PC-9 (cell line): ENCODE measurements at places on chromosomes 1 and 21.

DNA sequence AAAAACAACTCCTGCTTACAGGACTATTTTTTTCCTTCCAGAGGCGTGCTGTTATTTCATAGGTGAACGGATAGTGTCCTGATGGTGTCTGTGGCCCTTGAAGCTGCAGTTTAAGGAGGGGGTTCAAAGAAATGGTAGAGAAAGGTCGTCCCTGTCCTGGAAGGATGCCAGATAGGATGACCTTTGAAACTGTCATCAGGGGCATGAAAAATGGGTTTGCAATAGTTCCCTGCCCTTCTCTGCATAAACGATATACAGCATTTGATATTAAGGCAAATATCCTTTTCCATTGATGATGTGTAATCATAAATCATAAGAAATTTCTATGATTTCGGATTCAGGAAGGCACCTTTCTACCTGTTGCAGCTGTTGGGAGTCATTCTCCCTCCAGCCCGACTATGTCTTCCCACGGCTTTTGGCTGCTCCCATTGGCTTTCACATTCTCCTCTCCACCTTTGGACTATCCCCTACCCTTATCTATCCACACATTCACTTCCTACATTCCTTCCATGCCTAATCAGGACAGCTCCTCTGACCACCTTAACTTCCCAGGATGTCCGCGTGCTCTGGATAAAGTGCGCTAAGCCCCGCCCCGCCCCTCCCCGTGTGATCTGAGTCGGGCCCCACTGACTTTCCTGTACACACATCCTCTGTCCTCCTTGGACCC is 209.8 kb downstream of the DISC1 start:
- DNase-seq = no peak
- H3K4me1 ChIP-seq = peaks cover 5% of the 10 kb centered on the region
- no peaks in the 10 kb centered on the region for H3K36me3 ChIP-seq
- H3K4me3 ChIP-seq = no peak overlapping the region

DNA sequence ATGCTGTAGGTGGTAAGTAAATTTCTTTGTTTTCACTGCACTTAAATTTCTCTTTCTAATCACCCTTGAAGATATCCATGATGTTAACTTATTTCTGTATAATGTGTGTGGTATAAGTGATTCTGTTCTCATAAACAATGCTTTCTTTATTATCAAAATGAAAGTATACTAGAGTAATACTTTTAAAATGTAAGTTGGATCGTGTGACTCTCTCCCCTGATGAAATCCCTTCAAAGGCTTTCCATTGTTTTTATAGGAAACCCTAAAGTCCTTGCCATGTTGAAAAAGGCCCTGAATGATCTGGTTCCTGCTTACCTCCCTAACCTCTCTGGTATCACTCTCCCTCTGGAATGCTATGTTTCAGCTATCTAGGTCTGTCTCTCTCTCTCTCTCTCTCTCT is 191.1 kb upstream of the LHX8 start:
- no peak for DNase-seq
- H3K4me1 ChIP-seq = no peaks in the 10 kb centered on the region
- H3K27ac ChIP-seq = no peak overlapping the region
- no peaks in the 10 kb centered on the region for H3K27me3 ChIP-seq
- H3K4me3 ChIP-seq = no peak overlapping the region

GRCh38 chr1:93751377-93752250 is 70.0 kb upstream of the BCAR3 start:
- peak overlapping the region; percentile 49; the same call in 1 of the 2 replicates for H3K27ac ChIP-seq
- peaks cover 80% of the 10 kb centered on the region for H3K36me3 ChIP-seq
- H3K4me3 ChIP-seq = no peak overlapping the region
- H3K27me3 ChIP-seq = no peaks in the 10 kb centered on the region
- H3K4me1 ChIP-seq = peaks cover 70% of the 10 kb centered on the region
- DNase-seq = no peak

DNA sequence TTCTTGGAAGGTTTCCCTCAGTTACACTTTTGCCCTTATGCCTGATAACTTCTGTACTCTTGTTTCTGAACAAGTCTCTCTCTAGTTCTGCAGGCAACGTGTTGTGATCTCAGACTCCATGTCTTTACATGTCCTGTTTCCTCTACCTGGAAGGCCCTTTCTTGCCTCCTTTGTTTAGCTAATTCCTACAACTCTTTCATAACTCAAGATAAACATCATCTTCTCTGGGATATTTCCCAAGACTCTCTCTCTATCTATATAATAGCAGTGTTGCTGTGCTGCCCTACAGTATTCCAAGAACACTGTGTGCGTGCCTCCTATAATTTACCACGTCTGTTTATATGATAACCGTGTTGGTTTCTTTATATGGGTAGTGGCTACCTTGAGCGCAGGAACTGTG is 47.8 kb downstream of the CHRM3 start:
- no peaks in the 10 kb centered on the region for H3K36me3 ChIP-seq
- no peak for DNase-seq
- H3K27ac ChIP-seq = no peak overlapping the region
- no peak overlapping the region for H3K4me3 ChIP-seq
- H3K27me3 ChIP-seq = no peaks in the 10 kb centered on the region
- no peaks in the 10 kb centered on the region for H3K4me1 ChIP-seq

DNA sequence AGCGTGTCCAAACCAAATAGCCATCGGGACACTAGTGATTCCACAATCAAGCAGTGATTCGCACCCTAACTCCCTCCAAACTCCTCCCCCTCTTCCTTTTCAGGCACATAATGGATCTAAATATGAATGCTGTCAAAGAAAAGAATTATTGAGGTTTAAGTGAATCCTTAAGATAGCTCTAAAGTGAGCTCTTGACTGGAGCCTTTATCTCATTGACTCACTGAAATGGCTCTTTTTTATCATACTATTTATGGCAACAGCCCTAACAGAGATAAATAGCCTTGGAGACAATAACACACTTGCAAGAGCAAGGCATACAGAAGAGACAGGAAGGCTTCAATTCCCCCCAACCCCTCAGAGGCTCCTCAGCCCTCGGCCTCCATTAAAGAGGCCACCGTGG is 143.3 kb downstream of the PLXNA2 start:
- H3K4me1 ChIP-seq = no peaks in the 10 kb centered on the region
- no peak overlapping the region for H3K4me3 ChIP-seq
- no peaks in the 10 kb centered on the region for H3K27me3 ChIP-seq
- DNase-seq = no peak
- no peaks in the 10 kb centered on the region for H3K36me3 ChIP-seq
- no peak overlapping the region for H3K27ac ChIP-seq

GRCh38 chr1:31436596-31437432 is 23.8 kb downstream of the SERINC2 start:
- DNase-seq = no peak
- no peaks in the 10 kb centered on the region for H3K4me1 ChIP-seq
- H3K27ac ChIP-seq = no peak overlapping the region
- no peak overlapping the region for H3K4me3 ChIP-seq
- H3K27me3 ChIP-seq = no peaks in the 10 kb centered on the region

GRCh38 chr1:236281198-236281653 is 532 bp downstream of the ERO1B start:
- H3K4me3 ChIP-seq = no peak overlapping the region
- H3K27me3 ChIP-seq = no peaks in the 10 kb centered on the region
- H3K27ac ChIP-seq = no peak overlapping the region
- H3K4me1 ChIP-seq = no peaks in the 10 kb centered on the region
- no peak for DNase-seq

- no peak for DNase-seq
- no peaks in the 10 kb centered on the region for H3K27me3 ChIP-seq
- H3K4me3 ChIP-seq = no peak overlapping the region
- H3K4me1 ChIP-seq = no peaks in the 10 kb centered on the region
- no peak overlapping the region for H3K27ac ChIP-seq
- H3K36me3 ChIP-seq = no peaks in the 10 kb centered on the region
These were observed 92.9 kb upstream of the IVNS1ABP start for GRCh38 chr1:185409763-185410528.

GRCh38 chr1:32984090-32984454 is 19.5 kb upstream of the RNF19B start:
- H3K27me3 ChIP-seq = no peaks in the 10 kb centered on the region
- no peak overlapping the region for H3K4me3 ChIP-seq
- H3K4me1 ChIP-seq = peaks cover 35% of the 10 kb centered on the region
- no peaks in the 10 kb centered on the region for H3K36me3 ChIP-seq
- no peak overlapping the region for H3K27ac ChIP-seq

DNA sequence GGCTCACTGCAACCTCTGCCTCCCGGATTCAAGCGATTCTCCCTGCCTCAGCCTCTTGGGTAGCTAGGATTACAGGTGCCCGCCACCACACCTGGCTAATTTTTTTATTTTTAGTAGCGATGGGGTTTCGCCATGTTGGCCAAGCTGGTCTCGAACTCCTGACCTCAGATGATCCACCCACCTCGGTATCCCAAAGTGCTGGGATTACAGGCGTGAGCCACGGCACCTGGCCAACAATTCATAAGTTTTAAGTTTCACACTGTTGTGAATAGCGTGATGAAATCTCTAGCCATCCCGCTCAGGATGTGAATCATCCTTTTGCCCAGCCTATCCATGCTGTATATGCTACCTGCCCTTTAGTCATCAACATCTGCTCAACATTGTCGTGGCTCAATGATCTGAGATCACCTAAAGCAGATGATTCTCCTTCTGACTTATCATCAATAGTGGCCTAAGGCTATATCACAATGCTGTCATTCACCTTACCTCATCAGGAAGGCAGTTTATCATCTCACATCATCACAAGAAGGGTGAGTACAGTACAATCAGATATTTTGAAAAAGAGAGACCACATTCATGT is 2.6 kb downstream of the PFDN2 start:
- H3K27ac ChIP-seq = peak overlapping the region; percentile 81
- H3K4me1 ChIP-seq = peaks cover 50% of the 10 kb centered on the region
- DNase-seq = peak; percentile 75
- H3K36me3 ChIP-seq = peaks cover 9% of the 10 kb centered on the region; the same call in 1 of the 2 replicates

GRCh38 chr1:154453574-154454352 is 48.3 kb upstream of the TDRD10 start:
- H3K27me3 ChIP-seq = no peaks in the 10 kb centered on the region
- H3K27ac ChIP-seq = no peak overlapping the region
- no peak overlapping the region for H3K4me3 ChIP-seq
- H3K36me3 ChIP-seq = no peaks in the 10 kb centered on the region

DNA sequence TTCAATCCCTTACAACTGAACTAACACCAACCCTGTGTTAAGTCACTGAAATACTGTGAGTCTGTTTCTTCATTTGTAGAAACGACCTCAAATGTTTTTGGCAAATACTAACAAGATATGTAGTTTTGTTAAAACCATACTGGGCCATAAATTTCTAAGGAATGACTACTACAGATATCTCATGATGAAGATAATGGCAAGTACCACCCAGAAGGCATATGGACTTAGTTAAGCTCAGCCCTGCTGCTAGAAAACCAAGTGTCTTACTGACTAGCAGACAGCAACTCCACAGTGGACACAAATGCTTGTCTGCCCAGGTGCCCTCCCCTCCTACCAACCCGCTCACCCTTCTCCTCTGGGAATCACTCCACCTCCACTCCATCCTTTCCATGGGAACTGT is 44.5 kb upstream of the BMP8B start:
- no peaks in the 10 kb centered on the region for H3K27me3 ChIP-seq
- H3K4me1 ChIP-seq = peaks cover 13% of the 10 kb centered on the region
- no peak overlapping the region for H3K4me3 ChIP-seq
- H3K36me3 ChIP-seq = no peaks in the 10 kb centered on the region

DNA sequence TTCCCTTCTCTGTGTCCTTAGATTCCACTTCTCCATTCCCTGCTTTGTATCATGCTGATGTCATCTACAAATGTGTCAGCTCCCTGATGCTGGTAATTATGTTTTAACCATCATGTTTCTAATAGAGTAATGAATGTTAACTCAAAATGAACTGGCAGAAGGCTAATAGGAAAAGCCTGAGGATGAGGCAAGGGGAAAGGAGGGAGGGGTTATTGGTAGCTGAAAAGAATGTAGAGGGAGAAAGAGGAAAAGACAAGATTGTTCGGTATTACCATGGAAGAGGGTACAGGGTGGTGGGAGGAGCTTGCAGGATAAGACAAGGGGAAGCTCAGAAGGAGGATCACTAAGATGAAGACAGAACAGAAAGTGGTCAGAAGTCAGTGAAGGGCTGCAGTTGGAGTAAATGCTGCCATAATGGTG is 150.9 kb downstream of the ZC3H11B start:
- H3K27ac ChIP-seq = no peak overlapping the region
- DNase-seq = no peak
- no peaks in the 10 kb centered on the region for H3K4me1 ChIP-seq
- no peaks in the 10 kb centered on the region for H3K36me3 ChIP-seq
- no peak overlapping the region for H3K4me3 ChIP-seq

DNA sequence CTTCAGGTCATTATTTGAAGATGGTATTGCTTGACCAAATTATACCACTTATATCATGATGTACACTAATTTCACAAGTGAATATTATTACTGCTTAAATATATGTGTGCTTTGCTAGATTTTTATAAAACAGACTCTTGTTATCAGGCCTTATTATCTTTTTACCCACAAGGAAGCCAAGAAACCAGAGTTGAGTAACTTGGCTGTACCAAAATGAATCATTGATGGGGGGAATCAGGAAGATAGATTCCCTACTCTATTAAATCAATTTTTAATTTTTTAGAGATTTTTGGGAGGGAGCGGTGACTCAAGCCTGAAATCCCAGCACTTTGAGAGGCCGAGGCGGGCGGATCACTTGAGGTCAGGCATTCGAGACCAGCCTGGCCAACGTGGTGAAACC is 16.0 kb upstream of the SCCPDH start:
- DNase-seq = no peak
- no peaks in the 10 kb centered on the region for H3K27me3 ChIP-seq
- no peaks in the 10 kb centered on the region for H3K36me3 ChIP-seq
- H3K27ac ChIP-seq = no peak overlapping the region
- peaks cover 27% of the 10 kb centered on the region for H3K4me1 ChIP-seq

DNA sequence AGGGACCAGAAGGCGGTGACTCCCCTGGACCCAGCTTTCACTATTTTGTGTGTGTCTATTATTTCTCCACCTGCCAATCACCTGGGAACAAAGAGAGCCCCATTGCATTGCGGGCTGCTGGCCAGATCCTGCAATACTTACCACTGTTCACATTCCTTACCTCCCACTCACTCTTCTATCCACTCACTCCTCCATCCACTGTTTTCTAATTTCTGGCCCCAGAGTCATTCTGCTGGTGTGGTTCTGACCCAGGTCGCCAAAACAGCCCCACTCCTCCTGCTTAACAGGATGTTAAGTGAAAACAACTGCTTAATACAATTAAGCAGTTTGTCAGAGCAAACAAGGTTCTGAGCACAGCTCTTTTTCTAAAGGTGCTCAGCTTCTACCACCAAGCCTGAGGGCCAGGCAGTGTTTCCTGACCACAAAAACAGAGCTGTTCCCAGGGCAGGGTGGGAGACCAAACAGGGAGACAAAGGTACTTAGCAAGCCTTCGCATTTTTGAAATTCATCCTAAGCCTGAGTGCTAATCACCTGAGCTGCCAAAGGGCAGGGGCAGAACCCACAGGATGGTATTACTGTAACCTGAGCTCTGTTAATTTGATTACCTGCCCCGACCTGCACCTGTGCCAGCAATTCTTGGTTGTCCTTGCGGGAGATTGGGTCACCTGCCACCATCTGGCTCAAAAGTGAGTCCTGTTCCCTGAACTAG is 38.5 kb upstream of the EFCAB14 start:
- peak overlapping the region; percentile 22; the same call in 1 of the 2 replicates for H3K4me3 ChIP-seq
- peaks cover 67% of the 10 kb centered on the region for H3K4me1 ChIP-seq
- H3K27me3 ChIP-seq = no peaks in the 10 kb centered on the region
- no peaks in the 10 kb centered on the region for H3K36me3 ChIP-seq
- DNase-seq = peak; percentile 96

GRCh38 chr1:10781137-10781536 is 15.3 kb downstream of the CASZ1 start:
- H3K4me3 ChIP-seq = no peak overlapping the region
- H3K27me3 ChIP-seq = no peaks in the 10 kb centered on the region
- H3K36me3 ChIP-seq = no peaks in the 10 kb centered on the region
- DNase-seq = no peak
- H3K27ac ChIP-seq = no peak overlapping the region
